ENCODE measurements at places on chromosomes 16 and 17.

GRCh38 chr16:50944436-50944835 is 202.6 kb downstream of the CYLD start:
- DNase-seq, result no peak

DNA sequence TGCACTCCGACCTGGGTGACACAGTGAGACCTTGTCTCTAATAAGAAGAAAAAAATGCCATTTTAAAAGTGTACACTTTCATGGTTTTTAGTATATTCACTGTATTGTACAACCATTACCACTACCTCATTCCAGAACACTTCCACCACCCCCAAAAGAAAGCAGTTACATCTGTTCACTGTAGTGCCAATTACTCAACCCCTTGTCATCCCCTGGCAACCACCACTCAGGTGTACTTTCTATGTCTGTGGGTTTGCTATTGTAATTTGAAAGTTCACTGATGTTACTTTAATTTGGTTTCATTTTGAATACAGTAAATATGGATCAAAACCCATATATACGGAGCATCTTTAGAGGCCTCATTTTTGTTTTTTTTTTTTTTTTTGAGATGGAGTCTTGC is 6.1 kb downstream of the ZG16 start:
- no peak for DNase-seq

GRCh38 chr17:41107941-41108450 is 2.8 kb downstream of the KRTAP4-9 start:
- no peak for DNase-seq

DNA sequence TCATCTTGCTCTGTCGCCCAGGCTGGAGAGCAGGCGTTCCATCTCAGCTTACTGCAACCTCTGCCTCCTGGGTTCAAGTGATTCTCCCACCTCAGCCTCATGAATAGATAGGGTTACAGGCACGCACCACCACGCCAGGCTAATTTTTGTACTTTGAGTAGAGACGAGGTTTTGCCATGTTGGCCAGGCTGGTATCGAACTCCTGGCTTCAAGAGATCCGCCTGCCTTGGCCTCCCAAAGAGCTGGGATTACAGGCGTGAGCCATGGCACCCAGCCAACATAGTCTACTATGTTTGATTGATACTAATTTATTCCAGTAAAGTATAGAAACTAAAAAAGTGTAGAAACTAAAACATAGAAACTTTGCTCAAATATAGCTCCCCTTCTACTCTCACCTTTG is 94.9 kb downstream of the CA4 start:
- no peak for DNase-seq

- DNase-seq, result no peak
These were observed 33.1 kb upstream of the ULK2 start for GRCh38 chr17:19900809-19901208.

DNA sequence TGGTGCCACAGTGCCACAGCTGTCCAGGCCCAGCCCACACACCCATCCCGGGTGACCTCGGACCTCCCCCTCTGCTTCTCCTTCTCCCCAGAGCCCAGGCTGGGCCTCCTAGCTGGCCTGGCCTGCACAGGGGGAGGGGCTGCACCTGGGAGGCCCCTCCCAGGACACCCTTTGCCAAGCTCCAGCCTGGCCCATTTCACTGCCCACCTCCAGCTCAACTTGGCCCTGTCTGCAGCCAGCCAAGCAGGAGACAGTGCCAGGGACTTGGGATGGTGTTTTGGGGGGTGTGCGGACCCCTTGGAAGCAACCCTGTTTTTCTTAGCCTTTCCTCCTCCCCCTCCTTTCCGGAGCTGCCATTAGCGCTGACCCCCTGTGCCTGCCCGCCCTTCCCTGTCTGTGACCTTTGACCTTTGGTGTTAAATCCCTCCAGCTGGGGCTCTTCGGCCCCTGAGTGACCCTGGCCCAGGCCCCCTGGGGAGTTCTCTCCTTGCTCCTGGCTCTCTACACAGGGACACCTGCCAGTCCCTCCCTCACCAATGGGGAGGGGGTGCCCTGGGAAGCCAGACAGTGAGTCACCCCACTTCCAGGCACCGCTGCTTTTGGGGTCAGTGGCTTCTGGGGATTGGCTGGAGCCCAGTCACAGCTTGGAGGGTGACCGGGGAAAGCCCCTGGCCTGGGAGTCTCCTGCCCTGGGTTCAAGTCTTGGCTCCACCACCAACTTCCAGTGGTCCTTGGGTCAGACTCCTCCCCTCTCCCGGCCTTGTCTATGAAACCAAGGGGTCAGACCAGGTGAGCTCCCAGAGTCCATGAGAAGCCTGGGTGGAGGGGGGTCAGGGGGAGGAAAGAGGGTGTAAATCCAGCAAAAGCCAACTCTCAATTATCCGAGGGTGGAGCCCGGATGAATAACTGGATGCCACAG is 1.9 kb downstream of the GLIS2 start:
- no peak for DNase-seq

DNA sequence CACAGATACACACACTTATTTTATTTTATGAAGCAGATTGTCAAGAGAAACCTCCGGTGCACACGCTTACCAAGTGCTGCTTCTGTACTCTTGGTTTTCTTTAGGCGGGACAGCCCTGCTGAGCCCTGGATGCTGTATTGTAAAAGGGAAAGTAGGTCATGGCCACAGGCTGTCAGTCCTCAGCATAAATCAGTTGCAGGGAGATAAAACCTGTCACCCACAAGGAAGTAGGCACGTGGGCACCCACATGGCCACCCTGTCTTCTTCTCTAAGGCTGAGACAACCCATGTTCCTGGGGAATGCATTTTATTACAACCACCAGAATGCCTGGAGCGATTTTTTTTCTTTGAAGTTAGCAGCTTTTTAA is 59.3 kb downstream of the ASIC2 start:
- DNase-seq, result no peak

DNA sequence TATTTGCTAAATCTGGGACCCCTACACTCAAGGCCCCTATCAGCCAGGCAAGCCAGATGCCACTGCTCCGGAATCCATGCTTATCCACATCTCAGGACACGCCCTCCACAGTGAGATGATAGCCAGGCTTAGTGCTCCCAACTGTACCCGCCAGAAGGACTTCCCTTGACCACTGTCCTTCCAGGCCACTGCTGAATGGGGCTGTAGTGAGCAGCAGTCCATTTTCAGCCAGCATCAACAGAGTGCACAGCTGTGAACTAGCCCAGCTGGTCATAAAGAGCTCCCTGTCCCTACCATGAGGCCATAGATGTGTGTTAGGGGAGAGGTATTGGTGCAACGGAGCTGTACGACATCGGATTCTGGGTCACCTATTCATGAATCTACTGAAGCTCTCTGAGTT is 13.0 kb upstream of the MED9 start:
- DNase-seq, result no peak

DNA sequence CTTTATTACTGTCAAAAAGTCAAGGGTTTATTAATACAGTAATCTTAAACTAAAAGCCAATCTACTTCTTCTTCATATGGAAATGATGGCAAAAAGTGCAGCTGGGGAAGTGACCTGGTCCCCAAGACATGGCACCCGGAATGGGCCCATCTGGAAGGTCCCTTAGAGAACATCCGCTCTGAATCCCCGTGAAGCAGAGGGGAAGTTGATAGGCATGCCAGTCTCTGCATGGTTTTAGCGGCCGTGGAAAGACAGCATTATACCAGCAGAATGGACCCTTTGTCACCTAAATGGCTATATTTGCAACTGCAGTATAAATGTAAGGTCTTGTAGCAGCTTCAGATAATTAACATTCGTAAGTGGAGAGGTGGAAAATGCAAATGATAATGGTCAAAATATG is 32.4 kb downstream of the COTL1 start:
- DNase-seq, result no peak

DNA sequence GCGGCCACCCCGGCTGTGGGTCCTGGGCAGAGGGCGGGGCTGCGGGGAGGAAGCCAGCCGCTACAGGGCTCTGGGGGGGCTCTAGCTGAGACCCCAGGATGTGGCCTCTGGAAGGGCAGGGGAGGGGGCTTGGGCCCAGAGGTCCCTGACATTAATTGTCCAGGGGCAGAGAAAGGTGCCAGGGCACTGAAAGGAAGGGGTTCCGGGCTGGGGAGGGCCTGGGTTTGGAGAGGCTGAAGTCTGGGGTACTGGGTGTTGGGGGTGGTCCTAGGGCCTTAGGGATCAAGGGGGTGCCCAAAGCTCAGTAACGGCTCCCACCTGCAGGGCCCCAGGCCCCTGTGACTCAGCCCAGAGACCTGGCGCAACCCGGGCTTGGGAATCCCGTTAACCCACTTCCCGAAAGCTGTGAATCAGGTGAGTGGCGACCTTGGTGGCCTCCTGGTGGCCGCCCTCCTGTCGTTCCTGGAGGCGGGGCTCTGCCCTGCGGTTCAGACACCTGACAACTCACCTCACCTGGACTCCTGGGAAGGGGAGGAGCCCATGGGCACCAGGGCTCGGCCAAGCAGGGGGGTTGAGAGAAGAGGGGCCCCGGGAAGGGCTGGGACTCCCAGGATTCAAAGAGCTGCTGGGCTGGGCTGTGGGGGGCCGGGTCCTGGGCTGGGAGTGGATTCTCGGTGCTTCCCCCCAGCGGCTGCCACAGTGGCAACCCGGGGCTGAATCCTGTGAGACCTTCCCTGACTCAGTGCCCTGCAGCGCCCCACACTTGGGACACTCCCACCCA is 465 bp upstream of the PRSS22 start:
- DNase-seq, result peak; percentile 5

DNA sequence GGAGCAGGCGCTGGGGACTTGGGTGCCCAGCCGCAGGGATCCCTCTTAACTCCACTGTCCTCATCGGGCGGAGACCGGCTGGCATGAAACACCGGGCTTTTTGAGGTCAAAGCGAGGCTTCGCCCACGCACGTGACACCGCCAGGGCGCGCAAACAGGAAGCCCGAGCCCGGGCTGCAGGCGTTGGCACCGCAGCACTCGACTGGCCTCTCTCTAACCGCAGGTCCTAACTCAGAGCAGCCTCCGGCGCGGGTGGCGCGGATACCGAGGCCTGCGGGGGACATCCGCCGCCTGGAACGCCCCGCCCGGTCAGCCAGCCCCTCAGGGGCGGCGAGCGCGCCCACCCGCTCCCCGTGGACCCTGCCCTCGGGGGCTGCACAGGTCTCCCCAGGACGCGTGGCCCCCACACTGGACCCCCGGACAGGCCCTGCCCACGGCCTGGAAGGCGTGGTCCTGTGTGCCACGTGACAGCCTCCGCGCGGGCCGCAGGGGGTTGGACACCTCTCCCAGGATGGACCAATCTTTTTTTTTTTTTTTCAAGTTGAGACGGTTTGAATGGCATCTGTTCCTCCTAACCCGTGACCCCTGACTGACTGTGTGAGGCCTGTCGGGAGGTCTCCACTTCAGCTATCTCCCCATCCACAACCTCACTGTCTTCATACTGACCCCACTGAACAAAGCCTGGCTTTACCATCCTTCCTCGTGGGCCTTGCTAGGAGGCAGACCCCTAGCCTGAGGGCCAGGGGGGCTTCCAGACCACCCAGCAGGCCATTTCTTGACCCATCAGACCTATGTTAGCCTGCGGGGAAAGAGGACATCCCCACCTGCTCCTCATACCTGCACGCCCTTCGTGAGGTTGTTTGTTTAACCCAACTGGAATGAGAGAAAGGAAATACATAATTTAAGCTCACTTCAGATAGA is 8.4 kb upstream of the SLC47A2 start:
- DNase-seq, result no peak

GRCh38 chr17:4843321-4844000 is 10.3 kb downstream of the MINK1 start:
- DNase-seq, result no peak

- no peak for DNase-seq
These were observed 16.7 kb upstream of the TENT4B start for GRCh38 chr16:50136399-50136798.

- no peak for DNase-seq
These were observed 58.7 kb downstream of the COG7 start for GRCh38 chr16:23394141-23394831.

DNA sequence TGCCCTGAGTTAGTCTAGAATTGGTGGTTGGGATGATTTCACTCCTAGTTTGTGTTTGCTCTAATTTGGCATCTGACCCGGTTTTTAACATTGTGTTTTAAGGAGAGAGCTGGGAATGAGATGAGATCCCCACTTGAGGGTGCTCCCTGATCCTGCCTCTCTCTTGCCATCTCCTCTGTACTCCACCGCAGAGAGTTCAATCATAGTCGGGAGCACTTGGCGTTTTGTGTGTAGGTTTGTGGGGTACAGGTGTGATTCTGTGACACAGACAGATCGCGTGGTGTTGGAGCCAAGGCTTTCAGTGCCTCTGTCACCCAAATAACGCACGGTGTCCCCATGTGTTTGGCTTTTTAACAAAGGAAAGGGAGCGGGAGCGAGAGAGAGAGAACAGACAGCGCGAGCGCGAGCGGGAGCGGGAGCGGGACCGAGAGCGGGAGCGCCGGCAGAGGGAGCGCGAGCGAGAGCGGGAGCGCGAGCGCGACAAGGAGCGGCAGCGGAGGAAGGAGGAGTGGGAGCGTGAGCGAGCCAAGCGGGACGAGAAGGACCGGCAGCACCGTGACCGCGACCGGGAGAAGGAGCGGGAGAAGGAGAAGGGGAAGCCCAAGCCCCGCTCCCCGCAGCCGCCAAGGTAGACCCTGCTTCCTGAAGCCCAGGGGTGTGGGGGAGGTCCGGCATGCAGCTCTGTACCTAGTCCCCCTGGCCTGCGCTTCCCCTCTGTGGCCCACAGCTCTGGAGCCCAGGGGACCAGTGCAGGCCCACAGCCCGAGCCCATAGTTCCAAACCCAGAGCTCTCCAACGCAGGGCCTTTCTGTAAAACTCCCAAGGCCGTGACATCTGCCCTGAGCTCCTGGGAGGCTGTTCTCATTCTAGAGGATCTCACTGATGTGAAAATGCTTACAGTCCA is 27.2 kb upstream of the IL17C start:
- no peak for DNase-seq

GRCh38 chr16:3212006-3212405 is 23.0 kb downstream of the ZNF200 start:
- DNase-seq, result no peak

GRCh38 chr17:10648956-10649355 is 8.2 kb downstream of the MYH3 start:
- DNase-seq, result no peak

DNA sequence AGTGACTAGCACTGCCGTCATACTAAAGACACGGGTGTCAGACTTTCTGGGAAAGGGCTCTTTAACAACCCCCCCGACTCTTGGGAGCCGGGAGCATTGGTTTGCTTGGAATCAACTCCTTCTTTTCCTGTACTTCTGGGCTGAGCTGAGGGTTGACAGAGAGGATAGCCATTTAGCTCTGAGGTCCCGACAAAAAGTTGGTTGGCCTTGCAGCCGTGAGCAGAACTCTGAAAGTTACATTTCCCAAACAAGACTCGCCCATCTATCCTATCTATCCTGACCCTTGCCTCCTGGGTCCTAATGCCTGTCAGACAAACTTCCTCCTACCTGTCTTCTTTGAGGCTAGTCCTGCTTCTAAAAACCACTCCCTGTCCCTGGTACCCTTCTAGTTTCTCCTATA is 460.8 kb upstream of the TOM1L1 start:
- DNase-seq, result no peak

DNA sequence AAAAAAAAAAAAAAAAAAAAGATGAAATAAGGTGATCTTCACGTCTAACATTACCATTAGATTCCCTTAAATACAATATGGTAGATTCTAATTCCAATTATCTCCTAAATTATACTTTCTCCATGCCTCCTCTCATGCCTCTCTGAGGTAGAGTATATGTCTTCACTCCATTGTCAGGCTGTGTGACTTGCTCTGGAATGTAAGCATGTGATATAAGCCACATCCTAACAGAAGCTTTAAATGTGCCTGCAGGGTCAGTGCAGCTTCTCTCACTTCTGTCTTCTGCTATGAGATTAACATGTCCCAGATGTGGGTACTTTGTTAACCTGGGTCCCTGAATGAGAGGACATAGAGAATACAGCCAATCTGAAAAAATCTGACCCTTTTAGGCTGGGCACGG is 32.6 kb downstream of the MED13 start:
- no peak for DNase-seq

Measured in HEK293T (cell line).